Stimulated activated CD8-positive, alpha-beta memory T cell treated with anti-CD3 and anti-CD28 coated beads, Interleukin-2, amount 100 ng/mL, for 1 hour (primary cell): ENCODE measurements at places on chromosomes 3 and 15.

- no peak for DNase-seq
Observed at GRCh38 chr15:49619226-49619625, 1.4 kb downstream of the FAM227B start.

- no peak for DNase-seq
Observed at GRCh38 chr3:123869165-123869564, 15.0 kb downstream of the MYLK start.

- DNase-seq = no peak
Observed at GRCh38 chr3:157488144-157488543, 15.1 kb downstream of the VEPH1 start.

DNA sequence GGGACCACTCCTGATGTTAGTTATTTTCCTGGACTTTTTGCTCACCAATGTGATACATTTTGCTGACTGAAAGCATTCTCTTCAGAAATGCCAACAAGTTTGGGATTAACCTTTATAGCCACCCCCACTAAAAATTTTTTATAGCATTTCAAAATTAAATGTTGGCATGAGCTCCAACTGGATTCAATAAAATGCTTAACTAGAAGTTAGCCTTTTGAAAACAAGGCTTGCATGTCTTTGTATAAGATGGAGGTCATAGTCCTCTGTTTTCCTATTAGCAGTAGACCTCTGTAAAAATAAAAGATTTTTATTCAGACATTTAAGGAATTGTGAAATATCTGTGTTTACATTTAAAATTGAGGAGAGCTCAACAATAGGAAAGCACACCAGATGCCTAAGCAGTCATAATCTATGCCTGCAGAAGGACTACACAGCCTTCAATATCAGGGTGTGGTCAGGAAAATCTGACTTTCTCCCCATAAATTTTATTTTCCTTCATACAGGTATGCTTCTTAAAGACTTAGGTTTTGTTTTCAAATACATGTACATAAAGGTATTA lies 87.2 kb downstream of the DNAJC13 start:
- no peak for DNase-seq
